ENCODE measurements at places on chromosomes 5 and 9. TPM values are rescaled to one million over a fixed set of nuclear protein-coding genes. Genes with fewer than 3 reads are reported as not detected.

GRCh38 chr5:59850766-59851165, 42.8 kb downstream of the PDE4D start:
- H3K4me3 ChIP-seq = no peak overlapping the region
- H3K27ac ChIP-seq = no peak overlapping the region
- no peaks in the 10 kb centered on the region for H3K36me3 ChIP-seq
- H3K4me1 ChIP-seq = no peaks in the 10 kb centered on the region
- DNase-seq = no peak

GRCh38 chr9:116237456-116237855, 83.9 kb downstream of the PAPPA start:
- H3K4me3 ChIP-seq = no peak overlapping the region
- no peak overlapping the region for H3K27ac ChIP-seq
- no peaks in the 10 kb centered on the region for H3K36me3 ChIP-seq
- no peaks in the 10 kb centered on the region for H3K4me1 ChIP-seq
- DNase-seq = no peak
- no peaks in the 10 kb centered on the region for H3K27me3 ChIP-seq

- no peak overlapping the region for H3K4me3 ChIP-seq
- H3K27me3 ChIP-seq = no peaks in the 10 kb centered on the region
Observed at GRCh38 chr9:1875921-1876448, 139.2 kb upstream of the SMARCA2 start.

DNA sequence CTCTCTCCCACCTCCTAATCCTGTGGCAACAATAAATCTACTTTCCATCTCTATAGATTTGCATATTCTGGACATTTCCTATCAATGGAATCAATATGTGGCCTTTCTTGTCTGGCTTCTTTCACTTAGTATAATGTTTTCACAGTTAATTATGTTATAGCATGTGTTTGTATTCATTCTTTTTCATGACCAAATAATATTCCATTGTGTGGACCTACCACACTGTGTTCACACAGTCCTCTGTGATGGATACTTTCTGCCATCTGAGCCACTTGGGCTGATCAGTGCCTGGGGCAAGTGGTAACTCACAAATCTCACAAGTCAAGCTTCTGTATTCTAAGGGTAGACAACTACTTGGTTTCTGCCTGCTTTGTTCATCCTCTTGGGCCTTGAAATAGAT, 48.7 kb upstream of the POMT1 start:
- peak; percentile 9 for DNase-seq
- peaks cover 85% of the 10 kb centered on the region for H3K36me3 ChIP-seq
- H3K27ac ChIP-seq = no peak overlapping the region
- no peak overlapping the region for H3K4me3 ChIP-seq

GRCh38 chr9:90735952-90736351, 65.7 kb upstream of the SYK start:
- no peak overlapping the region for H3K4me3 ChIP-seq
- H3K36me3 ChIP-seq = no peaks in the 10 kb centered on the region
- no peak overlapping the region for H3K27ac ChIP-seq

DNA sequence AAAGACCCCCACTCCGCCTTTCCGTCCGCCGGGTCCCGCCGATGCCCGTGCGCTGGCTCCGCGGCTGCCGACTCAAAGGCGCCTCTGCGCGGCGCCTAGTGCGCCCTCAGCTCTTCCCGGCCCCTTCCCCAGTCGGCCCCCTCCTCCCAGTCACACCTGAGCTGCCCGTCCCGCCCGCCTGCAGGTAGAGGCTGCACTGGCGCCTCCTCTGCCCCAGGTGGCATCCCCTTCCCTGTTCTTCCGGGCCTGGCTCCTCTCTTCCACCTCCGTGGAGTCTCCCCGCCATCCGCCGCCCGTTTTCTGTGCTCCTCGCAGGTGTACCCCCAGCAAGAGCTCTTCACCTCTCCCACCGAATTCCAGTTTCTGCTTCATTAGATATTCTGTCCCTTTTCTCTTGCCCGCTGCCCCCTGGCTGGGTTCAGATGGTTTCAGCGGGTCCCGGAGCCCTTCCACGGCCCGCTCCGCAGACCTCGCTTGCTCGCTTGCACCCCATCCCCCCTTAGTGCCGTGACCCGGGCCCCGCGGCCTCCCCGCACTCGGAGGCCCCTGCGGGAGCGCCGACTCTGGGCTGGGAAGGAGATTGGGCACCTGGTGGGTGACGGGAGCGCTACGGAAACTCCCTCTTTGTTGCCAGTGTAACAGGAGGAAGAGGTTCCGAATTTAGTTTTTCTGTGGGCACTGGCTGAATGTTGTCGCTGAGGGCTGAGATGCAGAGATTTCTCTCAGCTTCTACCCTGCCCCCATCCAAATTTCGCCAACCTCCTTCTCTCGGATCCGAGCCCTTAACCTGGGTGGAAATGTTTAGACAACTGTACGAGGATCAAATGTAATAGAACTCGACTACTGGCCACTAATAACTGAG, 809 bp downstream of the SLC44A1 start:
- no peaks in the 10 kb centered on the region for H3K36me3 ChIP-seq
- peak; percentile 50 for DNase-seq
- no peaks in the 10 kb centered on the region for H3K4me1 ChIP-seq
- H3K27me3 ChIP-seq = no peaks in the 10 kb centered on the region
- H3K27ac ChIP-seq = peak overlapping the region; percentile 92
- H3K4me3 ChIP-seq = peak overlapping the region; percentile 81

- no peaks in the 10 kb centered on the region for H3K4me1 ChIP-seq
- no peaks in the 10 kb centered on the region for H3K36me3 ChIP-seq
- no peaks in the 10 kb centered on the region for H3K27me3 ChIP-seq
- H3K4me3 ChIP-seq = no peak overlapping the region
- H3K27ac ChIP-seq = no peak overlapping the region
Observed at GRCh38 chr9:121836366-121836885, 185.0 kb downstream of the DAB2IP start.

DNA sequence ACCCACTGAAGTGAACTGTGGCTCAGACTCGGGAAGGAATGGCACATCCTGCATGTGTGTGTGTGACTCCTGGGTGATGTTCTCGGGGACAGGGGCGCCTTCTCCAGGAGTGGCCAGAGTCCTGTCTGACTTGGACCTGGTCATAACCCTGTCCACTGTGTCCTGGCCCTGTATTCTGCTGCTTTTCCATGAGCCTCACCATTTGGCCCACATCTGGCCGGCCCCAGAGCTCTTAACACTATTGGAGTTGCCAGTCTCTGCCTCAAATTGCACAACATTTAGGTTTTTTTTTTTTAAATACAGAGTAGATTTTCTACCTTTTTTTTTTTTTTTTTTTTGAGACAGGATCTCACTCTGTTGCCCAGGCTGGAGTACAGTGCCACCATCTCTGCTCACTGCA, 278.3 kb upstream of the TUT7 start:
- no peaks in the 10 kb centered on the region for H3K4me1 ChIP-seq
- no peak overlapping the region for H3K27ac ChIP-seq
- H3K4me3 ChIP-seq = no peak overlapping the region
- no peak for DNase-seq
- H3K27me3 ChIP-seq = no peaks in the 10 kb centered on the region

GRCh38 chr9:8644571-8644970, 845.0 kb upstream of the DMAC1 start:
- no peaks in the 10 kb centered on the region for H3K27me3 ChIP-seq
- DNase-seq = no peak
- H3K4me3 ChIP-seq = no peak overlapping the region
- H3K4me1 ChIP-seq = no peaks in the 10 kb centered on the region

DNA sequence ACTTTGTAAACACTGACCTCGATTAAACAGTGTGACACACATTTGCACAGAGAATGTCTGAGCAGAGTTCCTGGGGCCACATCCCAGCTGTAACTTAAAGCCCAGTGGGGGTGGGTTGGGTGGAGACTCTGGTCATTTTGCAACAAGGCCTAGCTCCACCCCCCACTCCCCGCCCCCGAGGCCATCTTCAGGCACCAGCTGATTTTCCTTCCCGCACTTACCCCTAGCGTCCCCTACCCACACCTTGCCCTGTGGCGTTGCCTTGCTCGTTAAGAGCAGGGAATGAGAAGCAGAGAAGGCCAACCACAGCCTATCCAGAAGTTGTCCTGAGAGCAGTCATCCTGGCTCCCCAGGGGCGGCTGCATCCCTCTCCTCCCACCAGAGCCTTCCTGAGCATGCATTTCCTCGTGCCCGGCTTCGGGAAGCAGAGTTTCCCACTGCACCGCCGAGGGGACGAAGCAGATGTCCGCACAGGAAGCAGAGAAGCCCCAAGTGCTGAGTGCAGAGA, 101.7 kb upstream of the SARDH start:
- DNase-seq = no peak
- no peaks in the 10 kb centered on the region for H3K36me3 ChIP-seq
- H3K27ac ChIP-seq = no peak overlapping the region
- H3K4me1 ChIP-seq = no peaks in the 10 kb centered on the region
- H3K27me3 ChIP-seq = no peaks in the 10 kb centered on the region
- no peak overlapping the region for H3K4me3 ChIP-seq

DNA sequence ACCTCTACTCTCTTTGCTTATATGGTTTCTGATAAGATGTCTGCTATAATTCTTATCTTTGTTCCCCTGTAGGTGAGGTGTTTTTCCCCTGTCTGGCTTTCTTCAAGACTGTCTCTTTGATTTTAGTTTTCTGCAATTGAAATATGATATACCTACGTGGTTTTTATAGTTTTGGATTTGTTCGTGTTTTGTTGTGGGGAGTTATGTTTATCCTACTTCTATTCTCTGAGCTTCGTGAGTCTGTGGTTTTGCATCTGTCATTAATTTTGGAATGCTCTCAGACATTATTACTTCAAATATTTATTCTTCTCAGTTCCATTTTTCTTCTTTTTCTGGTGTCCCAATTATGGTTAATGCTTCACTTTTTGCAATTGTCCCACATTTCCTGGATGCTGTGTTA, 521.3 kb downstream of the KCTD16 start:
- DNase-seq = no peak
- no peaks in the 10 kb centered on the region for H3K4me1 ChIP-seq
- H3K27ac ChIP-seq = no peak overlapping the region
- H3K27me3 ChIP-seq = no peaks in the 10 kb centered on the region

GRCh38 chr9:110048976-110049698, 158.8 kb downstream of the C9orf152 start:
- H3K4me3 ChIP-seq = peak overlapping the region; percentile 56
- no peaks in the 10 kb centered on the region for H3K4me1 ChIP-seq
- no peaks in the 10 kb centered on the region for H3K27me3 ChIP-seq

DNA sequence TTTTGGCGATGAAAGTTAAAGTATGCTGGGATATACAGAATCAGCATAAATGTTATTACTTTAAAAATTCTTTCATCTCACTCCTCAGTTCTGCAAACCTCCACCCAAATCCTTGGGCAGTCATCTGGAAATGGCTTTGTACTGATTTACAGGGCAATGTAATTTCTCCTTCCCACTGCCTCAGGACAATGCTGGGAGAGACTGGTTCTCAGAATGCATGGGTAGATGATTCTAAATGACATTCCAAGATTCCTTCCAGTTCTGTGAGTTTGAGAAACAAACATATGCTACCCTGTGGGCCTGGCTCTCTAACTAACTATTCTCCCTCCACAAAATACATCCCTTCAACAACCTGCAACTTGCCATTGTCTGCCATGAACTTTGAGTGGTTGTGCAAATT, 7.5 kb upstream of the PSAT1 start:
- H3K4me1 ChIP-seq = no peaks in the 10 kb centered on the region
- no peak overlapping the region for H3K4me3 ChIP-seq
- H3K27me3 ChIP-seq = no peaks in the 10 kb centered on the region
- no peak for DNase-seq
- H3K27ac ChIP-seq = no peak overlapping the region

DNA sequence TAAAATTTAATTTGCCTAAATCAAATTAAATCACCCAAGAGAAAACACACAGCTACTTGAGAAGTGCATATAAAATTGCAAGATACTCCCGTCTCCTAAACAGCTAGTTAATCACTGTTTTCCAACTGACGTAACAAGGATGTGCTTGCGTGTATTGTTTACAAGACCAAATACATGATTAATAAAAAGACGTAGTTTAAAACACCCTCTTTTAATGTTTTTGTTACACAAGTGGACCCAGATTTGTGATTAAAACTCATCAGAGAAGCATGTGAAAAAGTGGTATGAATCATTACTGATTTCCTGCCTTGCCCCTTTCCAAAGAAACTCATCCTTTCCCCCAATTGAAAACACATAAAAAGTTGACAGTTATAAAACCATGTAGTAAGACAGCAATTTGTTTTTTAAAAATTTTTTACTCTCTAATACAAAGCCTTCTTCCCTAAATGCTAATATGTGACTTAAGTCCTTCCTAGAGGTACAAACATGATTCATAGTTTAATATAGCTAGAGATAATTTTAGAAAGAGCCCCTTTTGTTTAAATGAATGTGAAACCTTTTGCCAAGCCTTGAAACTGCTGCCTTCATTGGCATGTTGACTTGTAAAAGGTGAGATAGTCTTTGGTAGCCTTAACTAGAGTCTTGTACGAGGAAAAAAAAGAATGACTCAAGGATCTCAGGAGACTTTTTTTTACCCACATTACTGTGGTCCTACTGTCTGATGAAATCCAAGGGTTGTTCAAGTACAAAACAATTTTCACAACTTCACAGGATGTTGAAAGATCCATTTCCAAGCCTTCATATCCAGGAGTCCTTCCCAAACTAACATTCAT, 61.4 kb upstream of the FST start:
- H3K27ac ChIP-seq = peak overlapping the region; percentile 14
- H3K4me1 ChIP-seq = no peaks in the 10 kb centered on the region
- no peak overlapping the region for H3K4me3 ChIP-seq
- no peak for DNase-seq
- H3K27me3 ChIP-seq = no peaks in the 10 kb centered on the region

- no peak overlapping the region for H3K27ac ChIP-seq
- H3K4me1 ChIP-seq = no peaks in the 10 kb centered on the region
- no peaks in the 10 kb centered on the region for H3K36me3 ChIP-seq
- DNase-seq = no peak
- H3K27me3 ChIP-seq = no peaks in the 10 kb centered on the region
- H3K4me3 ChIP-seq = no peak overlapping the region
Observed at GRCh38 chr5:174078416-174078815, 32.9 kb downstream of the NSG2 start.

GLRA1 gene
- not detected for total RNA-seq

SPINK4 gene
- 297 TPM for total RNA-seq

C9orf152 gene
- total RNA-seq = 9.9 TPM

FAM81B gene
- not detected for total RNA-seq

NR6A1 gene
- 43.0 TPM for total RNA-seq

FGF10 gene
- 5.0 TPM for total RNA-seq

GABRA6 gene
- not detected for total RNA-seq

PCDHGA7 gene
- 1.3 TPM for total RNA-seq

ERCC6L2 gene
- total RNA-seq = 89.1 TPM

Measured in Peyer's patch (tissue), 4 donors.